ENCODE measurements at places on chromosomes 16 and 17.

- no peak for DNase-seq
These were observed 20.9 kb downstream of the HSD11B2 start for GRCh38 chr16:67451704-67452435.

DNA sequence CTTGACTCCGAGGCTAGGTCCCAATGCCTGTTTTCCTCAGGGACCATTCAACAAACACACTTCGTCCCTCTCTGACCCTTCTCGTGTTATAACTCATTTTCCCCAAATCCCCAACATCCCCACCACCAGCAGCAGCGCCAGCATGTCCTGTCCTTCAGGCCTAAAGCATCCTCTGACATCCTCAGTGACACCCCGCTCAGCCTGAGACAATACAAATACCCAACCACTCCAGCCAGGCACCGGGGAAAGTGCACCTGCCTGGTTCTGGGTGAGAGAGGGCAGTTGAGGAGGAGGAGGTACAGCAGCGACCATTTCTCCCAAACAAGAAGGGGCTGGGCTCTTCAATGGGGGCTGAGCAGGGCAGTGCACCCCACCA is 4.7 kb downstream of the MNT start:
- no peak for DNase-seq

DNA sequence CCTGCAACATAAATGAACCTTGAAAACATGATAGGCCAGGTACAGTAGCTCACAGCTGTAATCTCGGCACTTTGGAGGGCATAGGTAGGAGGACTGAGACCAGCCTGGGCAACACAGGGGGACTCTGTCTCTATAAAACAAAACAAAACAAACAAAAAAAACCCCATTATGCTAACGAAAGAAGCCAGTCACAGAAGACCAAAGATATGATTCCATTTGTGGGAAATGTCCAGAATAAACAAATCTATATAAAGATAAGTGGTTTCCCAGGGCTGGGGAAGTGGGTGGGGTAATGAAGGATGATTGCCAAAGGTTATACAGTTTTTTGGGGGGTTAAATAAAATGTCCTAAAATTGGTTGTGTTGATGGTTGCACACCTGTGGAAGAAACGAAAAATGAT is 36.5 kb upstream of the SIAH1 start:
- no peak for DNase-seq

DNA sequence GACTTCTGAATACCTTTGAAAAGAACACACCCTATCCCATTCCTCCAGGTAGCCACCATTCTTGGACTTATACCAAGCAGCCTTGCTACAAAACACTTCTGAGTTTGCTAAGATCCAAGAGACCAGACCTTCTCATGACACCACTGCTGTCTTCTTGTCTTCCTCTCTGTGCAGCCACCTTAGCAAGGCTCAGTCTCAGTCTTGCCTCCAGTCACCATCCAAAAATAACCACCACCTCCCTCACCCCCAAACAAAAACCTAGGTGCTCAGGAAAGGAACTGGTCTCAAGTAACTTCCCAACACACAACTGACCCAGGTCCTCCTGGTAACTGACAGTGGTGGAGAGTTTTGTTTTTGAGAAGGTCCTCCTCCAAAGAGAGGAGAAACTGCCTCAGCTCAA is 90.9 kb upstream of the CORO6 start:
- DNase-seq, result no peak

- DNase-seq, result no peak
These were observed 36.9 kb downstream of the ZNF207 start for GRCh38 chr17:32386844-32387243.

GRCh38 chr16:80519189-80519588 is 21.6 kb upstream of the DYNLRB2 start:
- DNase-seq, result no peak

GRCh38 chr17:62456016-62456415 is 22.6 kb upstream of the TLK2 start:
- DNase-seq, result no peak

GRCh38 chr16:68728523-68728922 is 8.6 kb upstream of the CDH1 start:
- DNase-seq, result no peak

GRCh38 chr17:73749337-73749823 is 105.1 kb upstream of the SDK2 start:
- no peak for DNase-seq

DNA sequence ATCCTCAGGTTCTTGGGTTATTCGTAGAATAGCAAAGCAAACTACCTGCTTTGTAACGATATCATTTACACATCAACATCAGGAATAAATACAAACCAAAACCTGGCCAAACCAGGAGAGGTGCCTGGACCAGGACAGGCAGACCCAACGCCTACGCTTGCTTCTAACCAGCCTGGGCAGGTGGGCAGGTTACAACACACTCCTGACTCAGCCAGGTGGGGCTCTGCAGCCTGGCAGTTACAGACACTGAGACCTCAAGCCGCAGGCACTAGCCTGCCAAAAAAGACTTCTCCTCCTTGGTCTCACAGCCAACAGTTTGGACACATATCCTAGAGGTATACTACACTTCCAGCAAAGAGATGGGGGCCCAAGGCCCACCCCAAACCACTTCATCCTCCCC is 14.0 kb downstream of the ANKRD11 start:
- no peak for DNase-seq

DNA sequence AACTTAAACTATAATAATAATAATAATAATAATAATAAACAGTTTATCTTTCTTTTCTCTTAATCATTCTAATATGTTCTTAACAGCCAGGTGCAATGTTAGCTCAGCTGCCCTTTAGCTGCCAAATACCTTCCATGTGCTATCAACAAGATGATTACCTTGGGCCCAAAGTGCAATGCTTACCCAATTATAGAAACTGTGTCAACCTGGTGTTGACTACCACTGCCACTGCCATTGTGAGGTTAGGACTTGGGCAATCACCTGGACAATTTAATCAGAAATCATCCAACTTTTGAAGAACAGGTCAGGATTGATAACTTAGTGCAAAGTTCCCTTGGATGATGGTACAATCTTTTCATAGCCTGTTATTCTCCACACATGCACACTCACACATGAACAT is 371.8 kb upstream of the SALL1 start:
- DNase-seq, result no peak

- DNase-seq, result no peak
These were observed 17.4 kb downstream of the KRT24 start for GRCh38 chr17:40686192-40686591.

DNA sequence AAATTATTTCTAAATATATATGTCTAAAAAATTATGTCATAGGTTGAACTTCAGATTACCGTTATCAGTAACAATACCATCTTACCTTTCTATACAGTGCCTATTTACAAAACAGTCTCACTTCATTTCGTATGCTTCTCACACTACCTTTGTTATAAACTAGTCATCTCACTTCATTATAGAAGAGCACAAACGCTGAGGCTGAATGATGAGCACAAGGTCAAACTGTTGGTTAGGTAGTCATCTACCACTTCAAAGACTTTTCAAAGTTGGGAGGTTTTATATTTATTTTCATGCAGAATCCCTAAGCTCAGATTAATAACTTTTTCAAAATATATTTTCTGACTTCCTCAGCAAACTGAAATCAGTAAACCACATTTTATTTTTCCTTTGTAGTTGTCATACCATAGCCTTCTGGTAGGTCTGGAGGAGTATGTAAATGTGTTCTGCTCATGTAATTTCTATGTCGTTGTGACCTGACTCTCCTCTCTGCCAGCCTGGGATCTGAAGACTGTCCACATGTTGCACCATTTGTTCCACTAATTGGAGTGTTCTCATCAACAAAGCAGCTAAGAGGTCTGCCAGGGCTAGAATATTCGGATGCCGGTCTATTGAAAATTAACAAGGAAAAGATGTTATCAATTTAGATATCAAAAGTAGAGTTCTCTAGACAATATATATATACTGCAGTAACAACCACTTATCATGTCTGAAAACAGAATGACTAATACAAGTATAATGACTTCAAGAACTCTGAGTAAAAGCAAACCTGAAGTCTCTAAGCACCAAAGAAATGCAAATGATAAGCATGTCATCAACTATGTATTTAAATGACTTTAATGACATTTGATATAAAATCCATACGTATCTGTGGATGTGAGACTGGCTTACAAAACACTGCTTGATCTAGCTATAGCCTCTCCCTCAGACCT is 73.9 kb downstream of the CEP95 start:
- DNase-seq, result no peak

GRCh38 chr17:4247361-4247970 is 16.3 kb downstream of the ANKFY1 start:
- no peak for DNase-seq
